ENCODE measurements at places on chromosomes 16 and 17. TPM values are rescaled to one million over a fixed set of nuclear protein-coding genes. Genes with fewer than 3 reads are reported as not detected.

The DNAAF8 gene
- 0.74 TPM for total RNA-seq

The TMED6 gene
- total RNA-seq: 5.3 TPM

The INO80E gene
- total RNA-seq: 78.7 TPM

The LRRC37A gene
- 2.3 TPM for total RNA-seq

DNA sequence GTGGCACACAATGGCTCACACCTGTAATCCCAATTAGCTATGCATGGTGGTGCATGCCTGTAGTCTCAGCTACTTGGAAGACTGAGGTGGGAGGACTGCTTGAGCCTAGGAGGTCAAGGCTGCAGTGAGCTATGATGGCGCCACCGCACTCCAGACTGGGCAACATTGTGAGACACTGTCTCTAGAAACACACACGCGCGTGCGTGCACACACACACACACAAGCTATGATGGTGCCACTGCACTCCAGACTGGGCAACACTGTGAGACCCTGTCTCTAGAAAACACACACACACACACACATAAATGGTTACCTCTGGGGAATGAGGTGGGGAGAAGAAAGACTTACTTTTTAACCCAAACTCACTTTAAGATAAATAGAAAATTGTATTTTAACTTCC, 16.4 kb downstream of the FBXL20 start:
- no peak for DNase-seq

- no peak for DNase-seq
Observed at GRCh38 chr17:9258115-9259015, 237.1 kb downstream of the NTN1 start.

GRCh38 chr16:67170949-67171649, 761 bp downstream of the NOL3 start:
- no peak for DNase-seq

GRCh38 chr17:33551911-33552310, 258.8 kb upstream of the ASIC2 start:
- no peak for DNase-seq

The IL21R gene
- 0.29 TPM for total RNA-seq

Data from type B pancreatic cell (in vitro differentiated cells).